ENCODE measurements at places on chromosomes 4 and X.

- DNase-seq = no peak
Measured at GRCh38 chr4:111510535-111510934, 634.7 kb upstream of the FAM241A start.

- DNase-seq = peak; percentile 80
Measured at GRCh38 chr4:24801136-24801855, 5.9 kb downstream of the SOD3 start.

- no peak for DNase-seq
Measured at GRCh38 chr4:47784222-47784621, 53.6 kb downstream of the CORIN start.

DNA sequence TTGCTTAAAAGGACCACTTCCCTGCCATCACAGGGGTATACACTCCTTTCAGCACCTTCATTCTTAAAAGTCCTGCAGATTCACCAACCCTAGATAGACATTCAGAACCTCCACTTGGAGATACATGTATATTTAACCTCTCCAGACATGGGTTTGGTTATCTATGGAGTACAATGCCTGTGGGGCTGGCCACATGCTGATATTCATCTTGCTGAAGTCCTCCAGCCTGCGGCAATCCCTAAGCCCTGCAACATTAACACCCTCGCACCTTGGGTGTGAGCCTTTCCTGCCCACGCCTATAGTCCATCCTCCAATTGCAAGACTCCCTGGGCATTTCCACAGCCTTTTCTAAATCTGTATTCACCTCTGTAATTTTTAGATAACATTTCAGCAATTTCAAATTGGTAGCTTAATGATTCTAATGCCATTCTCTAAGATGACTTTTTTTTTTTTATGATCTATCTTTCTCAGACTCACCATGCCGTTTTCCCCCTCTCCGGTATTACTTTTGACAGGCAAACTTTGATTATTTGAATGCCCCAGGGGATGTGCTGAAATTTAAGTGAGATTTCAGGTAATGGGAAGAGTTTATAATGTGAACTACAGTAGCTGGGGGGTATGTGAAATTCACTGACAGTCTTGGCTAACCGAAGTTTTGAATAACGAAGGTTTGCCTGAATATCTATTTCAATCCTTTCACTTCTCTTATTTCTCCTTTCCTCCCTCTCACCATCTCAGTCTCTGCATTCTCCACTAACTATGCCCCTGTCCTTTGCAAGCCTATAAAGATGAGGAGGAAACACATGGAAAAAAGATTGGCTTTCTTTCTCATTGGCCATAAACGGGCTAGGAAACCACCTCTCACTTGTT is 24.1 kb downstream of the CCDC149 start:
- DNase-seq = no peak

- DNase-seq = no peak
Measured at GRCh38 chr4:22551550-22551949, 35.7 kb upstream of the ADGRA3 start.

DNA sequence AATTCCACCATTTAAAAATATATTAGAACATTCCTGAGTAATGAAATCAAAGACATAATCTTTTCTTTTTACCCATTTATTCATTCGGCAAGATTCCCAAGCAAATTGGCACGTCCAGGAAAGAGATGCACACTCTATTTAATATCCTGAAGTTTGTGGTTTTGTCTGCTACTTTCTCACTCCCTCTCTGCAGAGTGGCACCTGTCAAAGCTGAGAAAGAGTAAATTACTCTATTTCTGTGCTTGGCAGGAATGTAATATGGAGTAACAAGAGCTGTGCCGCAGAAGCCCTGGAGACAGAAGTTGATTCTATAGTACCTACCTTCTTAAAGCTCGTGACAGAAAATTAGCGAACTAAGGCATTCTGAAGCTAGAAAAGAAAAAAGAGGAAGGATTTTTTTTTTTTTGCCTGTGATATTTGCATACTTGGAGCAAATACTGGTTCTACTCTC is 5.5 kb downstream of the GSTCD start:
- no peak for DNase-seq

- no peak for DNase-seq
Measured at GRCh38 chr4:47913861-47914219, 543 bp downstream of the NFXL1 start.

- DNase-seq = no peak
Measured at GRCh38 chr4:74603186-74603585, 158.2 kb downstream of the AREG start.

DNA sequence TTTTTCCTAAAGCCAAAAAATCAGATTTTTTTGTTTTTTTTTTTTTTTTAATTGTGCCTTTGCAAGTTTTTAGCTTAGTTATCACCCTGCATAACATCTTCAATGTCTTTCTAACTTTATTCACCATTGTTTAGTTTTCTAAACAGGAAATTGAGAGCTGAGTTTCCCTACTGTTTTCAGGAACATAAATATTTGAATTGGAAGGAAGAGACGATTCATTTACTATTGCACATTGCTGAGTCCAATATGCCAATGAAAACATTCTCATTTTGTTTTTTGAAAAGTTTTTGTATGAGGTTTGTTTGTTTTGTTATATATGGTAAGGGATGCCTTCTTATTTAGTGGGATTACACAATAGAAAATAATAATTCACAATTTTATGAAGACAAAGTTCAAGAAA is 148.4 kb downstream of the ANKRD50 start:
- DNase-seq = no peak

GRCh38 chr4:7777017-7777710 is 162.5 kb downstream of the AFAP1 start:
- DNase-seq = no peak

- DNase-seq = no peak
Measured at GRCh38 chrX:136106920-136107528, 40.3 kb upstream of the FHL1 start.

GRCh38 chr4:43379016-43379415 is 486.5 kb downstream of the GRXCR1 start:
- no peak for DNase-seq

- no peak for DNase-seq
Measured at GRCh38 chr4:83996254-83996653, 460.3 kb downstream of the GPAT3 start.

- no peak for DNase-seq
Measured at GRCh38 chrX:1336331-1336943, at the start of gene IL3RA. Gene IL3RA (plus strand): TSS chrX:1336785. CDS start chrX:1341766, 4,981 bp downstream.

DNA sequence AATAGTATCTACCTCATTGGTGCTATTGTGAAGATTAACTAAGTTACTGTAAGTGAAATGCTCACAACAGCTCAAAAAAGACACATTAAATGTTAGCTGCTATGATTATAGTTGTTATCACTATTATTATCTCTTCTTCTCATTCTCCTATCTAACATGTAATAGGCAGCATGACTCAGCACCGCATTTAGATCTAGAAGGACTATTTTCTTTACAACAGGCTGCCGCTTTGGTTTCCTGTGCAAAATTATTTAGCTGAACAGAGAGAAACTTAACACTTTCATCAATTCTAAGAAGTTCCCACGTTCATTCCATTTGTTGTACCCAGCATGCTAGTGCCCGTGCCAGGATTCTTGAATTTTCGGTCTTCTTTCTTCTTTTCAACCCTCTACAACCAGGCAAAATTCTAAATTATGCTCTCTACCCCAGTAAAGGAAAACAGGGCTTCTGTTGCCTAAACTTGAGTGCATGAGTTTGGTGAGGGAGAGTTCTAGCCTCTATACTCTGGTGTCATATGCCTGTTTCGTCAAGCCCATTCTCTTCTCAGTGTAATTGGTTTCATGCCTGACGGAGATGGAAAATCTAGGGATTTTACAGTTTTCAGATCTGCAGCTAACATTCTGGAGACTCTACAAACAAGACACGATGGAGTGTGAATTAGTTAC is 378.9 kb downstream of the PPP1R2C start:
- no peak for DNase-seq

DNA sequence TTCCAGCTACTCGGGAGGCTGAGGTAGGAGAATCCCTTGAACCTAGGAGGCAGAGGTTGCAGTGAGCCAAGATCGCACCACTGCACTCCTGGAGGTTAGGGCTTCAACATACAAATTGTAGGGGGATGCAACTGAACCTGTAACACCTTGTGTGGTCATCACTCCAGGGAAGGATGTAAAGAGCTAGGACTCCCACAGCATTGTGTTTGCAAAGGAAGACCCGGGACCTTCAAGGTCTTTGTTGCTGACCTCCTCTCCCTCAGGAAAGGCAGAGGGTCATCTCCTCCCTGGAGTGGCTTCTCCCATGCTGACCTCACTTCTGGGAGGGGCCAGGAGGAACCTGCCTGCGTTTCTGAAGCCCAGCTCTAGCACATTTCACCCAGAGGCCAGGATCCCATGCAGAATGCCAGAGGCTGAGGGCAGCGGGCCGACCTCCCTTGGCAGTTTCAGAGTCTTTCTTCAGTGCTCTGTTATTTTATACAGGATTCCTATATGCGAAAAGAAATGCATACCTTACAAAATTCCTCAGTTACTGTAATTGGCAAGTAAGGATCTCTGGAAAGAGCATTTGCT is 80.2 kb downstream of the HTRA3 start:
- no peak for DNase-seq

DNA sequence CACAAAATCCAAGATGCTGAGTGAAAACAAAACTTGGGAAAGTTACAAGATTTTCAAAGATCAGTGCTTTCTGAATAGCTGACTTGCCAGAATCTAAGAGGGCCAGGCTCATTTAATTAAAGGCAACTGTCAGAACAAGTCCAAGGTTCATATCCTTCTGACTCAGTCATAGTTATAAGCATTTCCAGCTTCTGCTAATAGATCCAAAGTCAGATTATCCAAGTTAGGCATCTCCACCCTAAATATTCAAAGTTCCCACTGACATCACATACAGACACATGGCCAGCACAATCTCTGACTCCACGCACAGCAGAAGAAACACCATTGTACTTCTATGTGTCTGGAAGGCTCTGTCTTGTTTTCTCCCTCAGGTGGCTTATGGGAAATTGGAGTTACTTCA is 41.8 kb downstream of the GASK1B start:
- no peak for DNase-seq

DNA sequence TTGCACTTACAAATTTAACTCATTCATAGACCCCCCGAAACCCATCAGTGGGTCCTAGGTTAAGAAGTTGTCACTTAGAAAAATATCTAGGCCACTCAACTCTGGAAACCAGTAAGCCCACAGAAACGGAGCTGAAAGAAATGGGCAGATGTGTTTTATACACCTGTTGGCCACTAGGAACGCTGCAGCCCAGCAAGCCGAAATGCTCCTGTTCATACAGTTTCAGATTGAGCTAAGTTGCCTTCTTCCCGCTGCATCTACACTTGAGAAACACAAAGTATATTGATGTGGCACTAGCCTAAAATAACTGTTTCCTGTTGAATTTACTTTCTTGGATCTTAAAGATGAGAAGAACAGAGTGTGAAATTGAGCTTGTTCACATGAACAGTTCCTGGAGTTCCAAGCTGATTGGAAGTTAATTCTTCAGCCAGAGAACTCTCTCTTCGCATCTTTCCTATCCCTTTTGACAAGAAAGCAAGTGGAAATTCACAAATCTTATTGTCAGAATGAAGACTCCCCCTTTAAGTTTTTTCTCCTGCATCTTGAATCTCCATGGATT is 174.1 kb downstream of the RBMX2 start:
- DNase-seq = no peak

All from vagina (tissue), 2 donors.